Fibroblast of skin of right biceps (primary cell): ENCODE measurements at places on chromosomes 16 and 17.

- DNase-seq = peak; percentile 87
Observed at GRCh38 chr17:78789663-78790181, 7.6 kb upstream of the CYTH1 start.

DNA sequence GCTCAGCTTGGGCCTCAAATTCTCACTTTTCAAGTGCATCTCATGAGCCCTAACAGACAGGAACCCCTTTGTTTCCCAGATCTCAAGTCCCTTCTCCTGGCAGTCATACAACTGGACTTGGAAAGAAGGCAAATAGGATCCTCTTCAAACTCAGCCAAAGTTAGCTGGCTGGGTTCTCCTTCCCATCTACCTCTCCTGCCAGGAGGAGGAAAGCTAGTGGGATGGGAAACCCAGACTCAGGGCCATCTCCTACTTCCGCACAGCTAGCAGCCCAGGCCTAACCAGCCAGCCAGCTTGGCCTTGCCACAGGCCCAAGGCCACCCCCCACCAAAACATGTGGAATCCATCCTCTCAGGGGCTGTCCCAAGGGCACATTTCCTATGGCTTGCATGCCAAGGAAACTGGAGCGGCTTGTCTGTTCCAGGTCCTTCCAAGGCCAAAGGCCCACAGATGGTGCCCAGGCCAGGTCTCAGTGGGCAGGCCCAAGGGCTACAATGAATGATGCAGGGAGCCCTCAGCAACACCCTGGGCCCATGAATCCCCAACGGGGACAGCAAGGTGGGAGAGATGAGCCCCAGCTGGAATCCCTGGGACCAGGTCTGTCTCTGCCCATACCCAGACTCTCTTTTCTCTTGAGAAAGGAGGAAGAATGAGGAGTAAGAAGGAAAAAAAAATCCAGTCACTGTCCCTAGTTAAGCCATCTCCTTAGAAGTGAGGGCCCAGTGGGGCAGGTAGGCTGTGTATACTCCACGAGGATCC lies 1.7 kb downstream of the SMARCD2 start:
- DNase-seq = no peak

GRCh38 chr17:62017496-62017895 lies 47.6 kb downstream of the MED13 start:
- peak; percentile 35 for DNase-seq

DNA sequence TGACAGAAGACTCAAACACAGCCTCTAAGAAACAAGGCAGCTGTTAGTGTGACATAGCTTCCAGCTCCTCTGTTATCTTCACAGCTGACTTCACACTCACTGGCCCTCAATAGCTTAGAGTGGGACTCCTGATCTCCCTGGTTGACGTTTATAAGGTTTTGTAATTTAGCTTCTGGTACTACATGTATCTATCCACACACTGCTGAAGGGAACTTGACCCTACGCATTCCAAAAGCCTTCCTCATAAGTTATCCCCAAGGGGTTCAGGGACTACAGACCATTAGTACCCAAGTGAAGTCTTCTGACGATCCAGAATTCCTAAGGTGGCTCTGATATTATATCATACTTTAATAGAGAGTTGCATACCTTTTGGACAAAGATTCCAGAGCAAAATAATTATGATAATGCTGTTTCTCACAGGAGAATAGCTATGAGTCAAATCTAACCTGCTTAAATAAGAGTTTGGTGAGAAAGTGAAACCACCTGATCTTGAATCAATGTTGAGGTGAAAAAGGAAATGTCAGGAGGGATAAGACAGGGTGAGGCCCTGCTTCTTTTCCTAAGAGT lies 14.5 kb downstream of the ACACA start:
- peak; percentile 82 for DNase-seq

DNA sequence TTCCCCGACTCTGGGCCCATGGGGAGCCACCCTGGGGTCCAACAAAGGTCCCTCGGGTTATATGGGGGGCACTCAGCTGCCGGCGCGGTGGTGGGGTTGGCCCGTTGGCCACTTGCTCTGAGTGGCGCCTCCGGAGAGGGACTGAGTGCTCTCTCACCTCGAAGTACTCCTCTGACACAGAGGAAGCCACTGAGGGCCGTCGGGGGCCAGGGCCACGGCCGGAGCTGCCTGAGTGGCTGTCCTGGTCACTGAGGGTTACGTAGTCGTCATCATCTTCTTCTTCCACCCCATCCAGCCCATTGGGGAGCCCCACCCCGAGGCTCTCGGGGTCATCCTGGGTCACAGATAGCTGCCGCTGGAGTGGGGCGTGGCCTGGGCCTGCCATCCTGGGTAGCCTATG lies 25.7 kb downstream of the SLC5A10 start:
- DNase-seq = no peak

- no peak for DNase-seq
Observed at GRCh38 chr17:71171270-71171669, 949.5 kb upstream of the SOX9 start.

- DNase-seq = no peak
Observed at GRCh38 chr17:65593092-65593854, 31.8 kb upstream of the AXIN2 start.

DNA sequence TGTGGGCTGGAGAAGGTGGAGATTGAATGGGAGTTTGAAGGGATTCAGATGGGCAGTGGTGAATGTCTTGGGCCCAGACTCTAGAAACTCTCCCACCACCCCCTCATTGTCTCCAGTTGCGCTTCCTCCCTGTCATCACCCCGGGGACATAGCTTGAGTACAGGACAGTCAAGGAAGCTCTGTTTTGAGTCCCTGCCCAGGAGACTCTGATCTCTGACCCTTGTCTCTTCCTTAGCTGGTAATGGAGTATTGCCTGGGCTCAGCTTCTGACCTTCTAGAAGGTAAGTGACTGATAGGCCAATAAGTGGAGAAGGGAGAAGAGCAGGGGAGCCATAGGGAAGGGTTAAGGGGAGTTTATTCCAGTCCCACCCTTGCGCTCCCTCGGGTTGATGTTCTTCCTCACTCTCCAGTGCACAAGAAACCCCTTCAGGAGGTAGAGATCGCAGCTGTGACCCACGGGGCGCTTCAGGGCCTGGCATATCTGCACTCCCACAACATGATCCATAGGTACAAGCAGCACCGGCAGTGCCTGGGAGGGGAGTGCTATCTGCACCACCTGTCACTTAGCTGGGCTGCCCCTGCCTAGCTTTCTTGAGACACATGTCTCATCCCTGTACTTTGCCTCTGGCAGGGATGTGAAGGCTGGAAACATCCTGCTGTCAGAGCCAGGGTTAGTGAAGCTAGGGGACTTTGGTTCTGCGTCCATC lies 5.0 kb downstream of the TAOK2 start:
- DNase-seq = no peak

DNA sequence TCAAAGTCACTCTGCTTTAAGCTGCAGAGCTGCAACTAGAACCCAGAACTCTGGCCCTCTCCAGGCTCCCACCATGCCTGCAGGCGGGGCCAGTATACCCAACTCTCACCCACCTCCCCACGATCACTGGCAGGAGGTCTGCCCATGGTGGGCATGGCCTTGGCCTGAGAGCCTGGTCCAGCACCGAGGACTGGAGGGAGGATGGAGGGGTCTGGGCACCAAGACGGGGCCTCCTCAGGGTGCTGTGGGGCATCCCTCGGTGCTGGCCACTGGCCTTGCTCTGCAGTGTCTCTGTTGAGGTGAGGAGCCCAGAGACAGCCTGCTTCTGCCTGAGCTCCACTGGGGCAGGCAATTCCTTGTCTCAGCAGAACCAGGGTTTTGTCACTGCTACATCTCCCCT lies 1.5 kb upstream of the KRT16 start:
- DNase-seq = no peak

DNA sequence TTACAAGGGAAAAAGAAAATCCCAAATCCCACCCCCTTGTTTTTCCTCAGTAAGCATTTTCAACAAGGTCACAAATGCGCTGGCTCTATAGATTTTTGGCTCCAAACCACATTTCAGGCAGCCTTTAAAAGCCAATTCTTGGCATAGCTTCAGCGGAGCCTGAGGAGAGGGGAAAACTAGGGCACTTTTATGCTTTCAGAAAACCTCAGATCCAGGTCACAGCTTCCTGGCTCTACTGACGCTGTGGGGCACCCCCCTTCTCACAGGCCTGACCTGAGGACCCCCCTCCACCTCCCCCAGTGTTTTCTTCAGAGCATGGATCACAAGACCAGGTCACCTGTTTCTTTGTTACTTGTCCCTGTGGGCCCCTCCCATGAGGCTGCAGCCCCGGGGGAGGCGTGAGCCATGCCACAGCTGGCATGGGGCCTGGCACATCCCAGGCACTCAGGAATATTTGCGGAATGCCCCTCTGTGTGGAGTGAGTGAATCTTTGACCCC lies 30.1 kb upstream of the MTSS2 start:
- peak; percentile 80 for DNase-seq

GRCh38 chr16:27722207-27722606 lies 172.3 kb downstream of the KATNIP start:
- no peak for DNase-seq

DNA sequence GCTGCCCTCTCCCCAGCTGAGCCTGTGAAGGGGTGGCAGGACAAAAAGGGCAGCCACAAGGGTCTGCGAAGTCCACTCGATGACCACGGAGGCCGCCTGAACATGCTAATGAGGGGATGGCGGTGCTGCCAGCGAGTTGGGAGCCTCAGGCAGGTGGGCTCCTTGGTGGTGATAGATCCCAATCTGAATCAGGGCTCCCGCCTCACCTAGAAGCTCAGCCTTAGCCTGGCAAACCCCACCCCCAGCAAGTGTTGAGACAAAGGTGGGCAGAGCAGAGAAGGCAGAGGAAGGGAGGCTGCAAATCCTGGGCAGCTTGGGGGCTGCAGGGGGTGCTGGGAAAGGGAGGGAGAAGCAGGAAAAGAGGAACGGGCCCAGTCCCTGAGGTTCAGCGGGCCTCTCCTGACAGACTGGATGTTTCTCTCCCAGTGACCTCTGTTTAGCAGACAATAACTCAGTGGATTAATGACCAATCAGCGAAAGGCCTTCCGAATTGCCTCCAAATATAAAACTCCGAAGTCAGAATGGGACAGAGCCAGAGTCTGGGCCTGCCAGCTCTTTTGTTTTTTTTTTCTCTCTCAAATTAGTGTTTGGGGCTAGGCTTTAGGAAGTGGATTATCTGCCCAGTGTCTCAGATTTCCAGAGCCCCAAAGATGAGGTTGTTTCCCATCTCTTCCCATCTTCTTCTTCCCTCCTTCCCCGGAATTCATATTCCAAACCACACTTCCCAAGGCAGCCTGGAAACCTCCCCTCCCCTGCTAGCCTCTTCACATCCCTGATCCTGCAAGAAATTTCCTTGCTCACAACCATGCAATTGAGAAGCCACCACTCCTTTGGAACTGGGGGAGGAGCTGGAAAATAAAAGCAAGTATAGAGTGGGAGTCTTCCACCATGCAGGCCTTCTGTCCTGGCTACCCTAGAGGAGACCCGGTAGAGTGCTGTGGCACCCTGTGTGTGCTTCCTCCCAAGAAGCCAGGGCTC lies 15.2 kb upstream of the HOXB2 start:
- peak; percentile 75 for DNase-seq

- no peak for DNase-seq
Observed at GRCh38 chr17:42190491-42191274, 3.6 kb downstream of the GHDC start.

DNA sequence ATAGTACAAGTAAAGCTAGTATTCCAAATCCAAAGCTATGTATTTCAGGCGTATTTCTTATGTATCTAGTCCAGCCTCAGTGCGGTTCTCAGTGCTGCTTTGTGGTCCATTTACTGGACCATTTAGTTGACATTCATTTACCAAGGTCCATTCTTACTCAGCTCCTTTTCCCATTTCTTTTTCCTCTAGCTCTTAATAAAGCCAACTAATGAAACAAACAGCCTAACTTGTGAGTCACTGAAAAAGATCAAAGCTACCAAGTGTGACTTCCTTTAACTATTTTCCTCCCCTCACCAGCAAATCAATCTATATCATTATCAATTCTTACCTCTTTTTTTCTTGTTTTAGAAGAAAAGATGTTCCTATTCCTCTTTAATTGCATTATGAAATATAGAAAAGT lies 64.0 kb downstream of the CYB561 start:
- DNase-seq = peak; percentile 30

GRCh38 chr17:31488982-31489294 lies 97.5 kb downstream of the RAB11FIP4 start:
- no peak for DNase-seq

DNA sequence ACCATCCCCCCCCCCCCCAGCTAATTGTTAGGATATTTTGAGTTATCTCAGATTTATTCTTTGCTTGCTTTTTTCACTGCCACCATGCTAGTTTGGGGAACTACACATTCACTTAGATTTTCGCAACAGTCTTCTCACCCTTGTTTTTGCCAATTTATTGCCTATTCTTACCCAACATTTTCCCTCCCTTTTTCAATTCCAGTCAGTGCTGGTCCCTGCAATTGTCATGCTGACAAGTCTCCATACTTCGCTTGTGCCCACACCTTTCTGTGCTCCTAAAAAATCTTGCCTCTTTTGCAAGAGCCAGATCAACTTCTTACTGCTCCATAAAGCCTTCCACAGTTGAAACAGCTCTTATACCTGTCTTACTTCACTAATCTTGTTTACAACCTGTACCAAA lies 16.3 kb downstream of the TNRC6A start:
- no peak for DNase-seq

DNA sequence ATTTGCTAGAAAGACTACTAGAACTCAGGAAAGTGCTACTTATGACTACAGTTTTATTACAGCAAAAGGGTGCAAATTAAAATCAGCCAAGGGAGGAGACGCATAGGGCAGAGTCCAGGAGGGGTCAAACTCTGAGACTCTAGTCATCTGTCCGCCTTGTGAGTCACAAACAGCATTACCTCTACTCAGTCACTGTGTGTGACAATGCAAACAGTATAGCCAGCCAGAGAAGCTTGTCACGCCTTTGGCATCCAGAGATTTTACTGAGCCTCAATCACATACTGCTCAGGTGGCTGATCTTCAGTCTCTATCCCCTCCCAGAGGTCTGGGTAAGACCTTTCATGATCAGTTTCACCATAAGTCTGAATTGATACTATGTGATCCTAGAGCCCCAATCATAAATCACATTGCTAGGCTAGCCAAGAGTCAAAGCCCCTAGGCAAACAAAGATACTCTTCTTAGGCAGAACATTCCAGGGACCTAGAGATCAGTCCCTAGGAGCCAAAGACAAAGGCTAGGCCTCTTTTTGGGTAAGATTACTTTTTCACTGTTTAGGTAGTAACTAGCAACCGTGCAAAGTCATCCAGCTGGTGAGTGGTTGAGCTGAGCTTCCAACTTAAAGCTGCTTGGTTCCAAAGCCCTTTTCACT lies 48.8 kb upstream of the CLEC19A start:
- no peak for DNase-seq

- no peak for DNase-seq
Observed at GRCh38 chr17:46135879-46136563, 57.2 kb downstream of the KANSL1 start.

DNA sequence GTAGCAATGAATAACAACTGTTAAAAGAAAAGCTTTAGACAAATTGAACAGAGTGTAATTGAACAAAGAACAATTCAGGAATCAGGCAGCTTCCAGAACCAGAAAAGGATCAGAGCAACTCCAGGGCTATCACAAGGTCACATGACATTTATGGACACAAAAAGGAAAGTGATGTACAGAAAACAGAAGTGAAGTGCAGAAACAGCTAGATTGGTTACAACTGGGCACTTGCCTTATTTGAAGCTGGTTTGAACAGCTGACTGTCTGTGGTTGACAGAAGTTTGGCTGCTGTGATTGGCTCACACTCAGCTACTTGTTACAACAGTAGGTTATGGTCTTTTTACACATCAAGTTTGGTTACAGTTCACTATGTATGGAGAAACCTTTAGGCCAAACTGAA lies 14.8 kb downstream of the EFCAB5 start:
- no peak for DNase-seq
